ENCODE measurements at places on chromosomes 1 and 21. TPM values are rescaled to one million over a fixed set of nuclear protein-coding genes. Genes with fewer than 3 reads are reported as not detected.

Gene GOLT1A
- not detected for total RNA-seq

DNA sequence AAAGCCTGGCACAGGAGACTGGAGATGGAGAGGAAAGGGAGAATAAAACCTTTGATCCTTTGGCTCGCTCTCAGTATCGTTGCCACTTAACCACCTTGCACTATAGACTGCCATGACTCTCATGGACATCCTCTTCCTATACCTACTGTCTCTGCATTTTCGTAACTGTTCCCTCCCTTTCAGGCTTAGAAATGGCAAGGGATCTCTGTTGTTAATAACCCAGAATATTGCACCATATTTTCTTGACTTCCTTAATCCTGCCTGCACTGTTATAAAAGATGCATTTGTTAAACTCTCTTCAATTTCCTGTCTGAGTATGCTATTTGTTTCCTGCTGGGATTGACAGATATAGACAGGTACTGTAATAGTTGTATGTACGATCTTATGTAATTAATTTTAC lies 38.6 kb downstream of the CYYR1 start:
- H3K4me1 ChIP-seq, result no peaks in the 10 kb centered on the region
- H3K27ac ChIP-seq, result no peak overlapping the region
- H3K4me3 ChIP-seq, result no peak overlapping the region
- no peaks in the 10 kb centered on the region for H3K36me3 ChIP-seq
- H3K27me3 ChIP-seq, result no peaks in the 10 kb centered on the region
- no peak for DNase-seq

Gene PRAMEF1
- not detected for total RNA-seq

DNA sequence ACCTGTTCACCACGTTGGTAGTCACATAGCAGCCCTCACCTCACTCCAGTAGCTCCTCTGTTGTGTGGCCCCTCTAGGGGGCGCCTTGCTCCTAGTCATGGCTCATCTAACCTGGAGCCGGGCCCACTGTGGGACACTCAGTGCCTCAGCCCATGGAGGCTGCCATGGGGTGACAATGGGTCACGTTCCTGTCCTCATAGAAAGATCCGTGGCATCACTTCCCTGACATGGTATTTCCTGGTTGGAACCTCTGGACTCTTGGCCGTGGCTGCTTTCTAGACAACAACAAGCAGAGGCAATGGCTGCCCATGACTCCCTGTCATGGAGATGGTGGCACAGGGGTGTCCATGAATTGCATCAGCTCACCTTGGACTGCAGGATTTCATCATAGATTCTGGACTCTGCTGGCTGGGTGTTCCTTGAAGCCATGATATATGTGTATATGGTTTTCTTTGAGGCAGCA lies 27.5 kb upstream of the SLAMF6 start:
- H3K27ac ChIP-seq, result no peak overlapping the region
- no peak overlapping the region for H3K4me3 ChIP-seq
- H3K4me1 ChIP-seq, result no peaks in the 10 kb centered on the region

Gene MYCL
- total RNA-seq, result 0.53 TPM
